ENCODE measurements at places on chromosomes 4 and X.

- no peak for DNase-seq
These were observed 82.6 kb upstream of the GYPA start for GRCh38 chr4:144223149-144223548.

GRCh38 chr4:109588176-109588575 is 28.1 kb downstream of the MCUB start:
- DNase-seq: no peak

DNA sequence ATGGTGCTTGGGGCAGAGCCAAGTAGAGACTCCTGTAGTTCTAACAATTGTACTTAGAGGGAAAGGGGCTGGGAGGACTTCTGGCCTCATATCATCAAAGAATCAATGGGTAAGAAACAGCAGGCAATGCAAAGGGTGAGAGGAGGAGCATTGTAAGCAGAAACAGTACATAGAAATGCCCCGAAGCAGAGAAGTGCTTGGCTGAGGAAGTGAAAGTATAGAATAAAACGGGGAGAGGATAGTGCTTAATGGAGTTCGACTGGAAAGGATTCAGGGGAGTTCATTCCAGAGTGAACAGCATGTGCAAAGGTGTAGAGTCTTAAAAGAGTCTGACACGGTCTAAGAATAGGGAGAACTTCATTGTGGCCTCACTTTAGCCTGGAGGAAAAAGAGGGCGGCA is 103.0 kb downstream of the SYNPO2 start:
- no peak for DNase-seq

DNA sequence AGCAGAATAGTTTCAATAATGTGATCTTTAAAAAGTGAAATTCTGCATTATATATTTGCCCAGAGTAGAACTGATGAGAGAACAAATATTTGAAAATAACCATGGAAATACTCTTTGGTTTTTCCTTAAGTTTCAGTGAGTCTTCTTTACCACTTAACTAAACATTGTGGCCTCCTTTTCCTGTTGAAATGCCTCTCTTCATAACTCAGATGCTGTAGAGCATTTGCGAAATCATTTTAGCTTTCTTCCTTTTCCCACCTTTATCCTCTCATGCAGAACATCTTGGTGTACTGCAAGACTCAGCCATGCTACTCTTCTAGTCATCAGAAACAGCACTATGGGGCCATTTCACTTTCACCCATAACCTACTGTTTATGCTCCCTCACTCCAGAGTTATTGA is 48.2 kb downstream of the CASK start:
- DNase-seq: no peak

GRCh38 chr4:119314356-119314755 is 7.6 kb downstream of the FABP2 start:
- DNase-seq: peak; percentile 7

- DNase-seq: no peak
These were observed 968.6 kb downstream of the ADGRL3 start for GRCh38 chr4:62168681-62169080.

GRCh38 chrX:30982467-30982866 is 89.4 kb downstream of the FTHL17 start:
- peak; percentile 22 for DNase-seq

DNA sequence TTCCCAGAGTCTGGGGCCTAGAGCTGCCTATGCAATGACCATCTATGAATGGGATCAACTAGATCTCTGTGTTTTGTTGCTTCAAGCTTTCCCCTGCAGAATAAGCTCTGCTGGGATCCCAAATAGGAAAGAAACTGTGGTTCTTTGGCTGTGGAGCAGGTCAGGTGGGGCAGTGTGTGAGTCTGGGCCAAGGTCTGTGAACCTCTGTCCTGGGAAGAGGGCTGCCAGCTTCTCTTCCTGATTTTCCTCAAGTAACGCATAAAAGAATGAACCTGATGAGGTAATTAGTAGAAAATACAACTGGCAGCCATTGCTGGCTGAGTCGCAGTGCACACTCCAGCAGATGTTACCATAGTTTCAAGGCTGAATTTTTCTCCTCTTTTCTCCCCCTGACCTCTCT is 4.6 kb upstream of the PIN4 start:
- no peak for DNase-seq

DNA sequence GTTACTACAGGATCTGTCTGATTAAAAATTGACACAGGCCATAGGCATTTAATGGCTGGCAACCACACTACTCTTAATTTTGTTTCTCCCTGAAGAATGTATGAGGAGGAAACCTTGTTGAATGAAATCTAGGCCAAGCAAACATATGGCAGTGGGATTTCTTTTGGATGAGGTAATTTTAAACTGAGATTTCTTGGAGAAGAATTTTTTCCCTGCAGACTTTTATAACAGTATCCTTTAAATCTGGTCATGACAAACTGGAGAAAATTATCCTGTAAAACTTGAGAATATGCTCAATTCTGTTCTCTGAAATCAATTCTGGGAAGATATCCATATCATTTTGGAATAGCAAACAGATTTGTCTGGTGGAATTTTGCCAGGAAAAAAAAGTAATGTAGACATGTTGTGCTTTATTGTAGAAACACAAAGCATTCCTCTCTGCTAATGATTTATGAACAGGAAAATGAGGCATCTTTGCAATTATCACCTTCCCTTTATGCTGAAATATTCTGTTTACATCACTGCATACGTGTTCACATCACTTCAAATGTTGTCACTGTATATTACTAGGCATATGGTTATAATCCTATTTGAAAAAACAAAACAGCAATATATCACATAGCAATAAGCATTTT is 108.3 kb upstream of the ARSJ start:
- DNase-seq: no peak

DNA sequence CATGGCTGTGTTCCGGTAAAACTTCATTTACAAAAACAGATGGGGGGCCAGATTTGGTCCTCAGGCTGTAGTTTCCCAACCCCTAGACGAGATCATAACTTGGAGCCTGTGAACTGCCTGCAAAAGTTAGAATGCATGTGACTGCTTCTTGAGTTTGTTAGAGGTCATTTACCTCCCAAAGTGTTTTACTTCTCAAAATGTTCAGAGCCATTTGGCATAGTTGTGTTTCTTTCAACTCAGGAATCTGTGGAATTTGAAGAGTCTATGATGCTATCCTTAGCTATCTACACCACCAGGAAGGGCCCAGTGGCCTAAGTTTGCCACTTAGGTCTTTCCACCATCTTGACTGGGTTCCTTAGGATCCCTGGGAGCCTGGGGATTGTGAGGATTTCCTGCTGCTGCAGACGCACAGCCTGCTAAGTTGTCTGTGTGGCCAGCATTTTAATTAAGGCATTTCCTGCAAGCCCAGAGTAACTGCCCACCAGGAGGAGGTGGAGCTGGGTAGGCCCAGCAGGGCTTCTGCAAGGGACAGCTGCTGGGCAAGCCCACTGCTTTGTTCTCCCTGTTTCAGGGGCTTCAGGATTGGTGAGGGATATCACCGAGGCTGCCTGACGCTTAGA is 53.1 kb downstream of the CCNI start:
- no peak for DNase-seq

- DNase-seq: no peak
These were observed 7.5 kb downstream of the MSANTD1 start for GRCh38 chr4:3256230-3257102.
